Activated T-helper 1 cell treated with anti-CD3 and anti-CD28 coated beads, Interleukin-12 subunit alpha, Interleukin-12 subunit beta, Interleukin-2, Interleukin-4 antibody, amounts not matched to agents 30 ng/mL and 10 ng/mL and 1 ng/mL, durations not matched to agents 14 hours and 24 hours and 36 hours (primary cell): ENCODE measurements at places on chromosomes 13 and 19.

DNA sequence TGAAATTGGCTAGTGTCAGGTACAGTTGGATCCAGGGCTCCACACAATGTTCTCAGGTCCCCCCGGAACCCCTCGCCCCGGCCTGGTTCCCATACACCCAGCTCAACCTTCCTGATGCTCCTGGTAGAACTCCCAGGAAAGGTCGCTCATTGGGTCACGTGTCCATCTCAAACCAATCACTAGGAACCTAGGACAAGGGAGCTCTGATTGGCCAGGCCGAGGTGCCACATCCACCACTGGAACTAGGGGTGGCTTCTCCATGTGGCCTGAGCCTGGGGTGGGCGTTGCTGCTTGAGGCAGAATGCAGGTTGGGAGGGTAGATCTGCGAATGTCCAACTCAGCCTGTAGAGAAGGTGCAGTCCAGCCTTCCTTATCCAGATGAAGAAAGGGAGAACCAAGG is 6.9 kb upstream of the MEF2B start:
- DNase-seq = no peak

DNA sequence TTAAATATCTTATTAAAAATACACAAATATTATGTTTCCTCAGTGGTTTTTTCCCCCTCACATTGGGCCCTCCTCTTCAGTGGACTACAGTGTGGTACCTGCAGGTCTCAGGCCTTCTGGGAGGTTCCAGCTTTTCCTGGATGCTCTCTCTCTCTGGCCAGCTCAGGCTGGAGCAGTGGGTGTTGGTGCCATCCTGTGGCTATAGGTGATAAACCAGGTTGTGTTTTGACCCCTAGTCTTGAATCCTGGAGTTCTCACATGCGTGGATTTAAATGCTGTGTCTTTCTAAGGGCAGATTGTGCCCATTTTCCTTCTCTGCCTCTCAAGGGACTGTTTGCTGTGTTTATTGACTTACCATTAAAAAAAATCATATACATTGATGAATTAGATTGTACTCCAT is 41.2 kb upstream of the ZNF527 start:
- DNase-seq = no peak

DNA sequence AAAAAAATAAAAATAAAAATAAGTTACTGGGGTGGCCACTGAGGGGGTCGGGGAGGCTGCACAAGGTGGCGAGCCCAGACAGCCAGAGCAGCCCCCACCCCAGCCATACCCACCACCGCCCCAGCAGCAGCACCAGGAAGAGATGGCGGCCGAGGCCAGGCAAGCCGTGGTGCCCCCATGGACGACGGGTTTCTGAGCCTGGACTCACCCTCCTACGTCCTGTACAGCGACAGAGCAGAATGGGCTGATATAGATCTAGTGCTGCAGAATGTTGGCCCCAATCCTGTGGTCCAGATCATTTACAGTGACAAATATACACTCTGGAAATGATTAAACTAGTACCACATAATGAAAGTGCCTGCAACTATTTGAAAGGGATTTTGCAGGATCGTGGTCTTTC is 71.6 kb upstream of the ZDHHC20 start:
- no peak for DNase-seq

DNA sequence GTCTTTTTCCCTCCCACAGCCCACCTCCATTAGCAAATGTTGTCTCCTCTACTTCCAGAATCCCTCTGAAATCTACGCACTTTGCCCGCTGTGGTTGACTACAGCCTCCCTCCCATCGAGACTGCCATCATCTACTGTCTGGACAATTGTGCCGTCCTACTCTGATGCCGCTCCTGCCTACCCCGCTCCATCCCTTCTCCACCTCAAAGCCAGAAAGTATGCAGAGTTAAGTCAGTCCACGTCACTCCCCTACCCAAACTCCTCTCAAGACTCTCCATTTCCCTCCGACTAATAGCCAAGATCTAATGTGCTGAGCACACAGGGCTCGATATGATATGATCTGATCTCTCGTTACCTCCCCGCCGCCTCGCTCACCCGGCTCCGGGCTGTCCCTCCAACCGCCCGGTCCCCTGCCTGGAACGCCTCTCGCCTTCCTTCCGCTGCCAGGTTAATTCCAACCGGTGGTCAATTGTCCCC is 556 bp downstream of the CACTIN start:
- no peak for DNase-seq

DNA sequence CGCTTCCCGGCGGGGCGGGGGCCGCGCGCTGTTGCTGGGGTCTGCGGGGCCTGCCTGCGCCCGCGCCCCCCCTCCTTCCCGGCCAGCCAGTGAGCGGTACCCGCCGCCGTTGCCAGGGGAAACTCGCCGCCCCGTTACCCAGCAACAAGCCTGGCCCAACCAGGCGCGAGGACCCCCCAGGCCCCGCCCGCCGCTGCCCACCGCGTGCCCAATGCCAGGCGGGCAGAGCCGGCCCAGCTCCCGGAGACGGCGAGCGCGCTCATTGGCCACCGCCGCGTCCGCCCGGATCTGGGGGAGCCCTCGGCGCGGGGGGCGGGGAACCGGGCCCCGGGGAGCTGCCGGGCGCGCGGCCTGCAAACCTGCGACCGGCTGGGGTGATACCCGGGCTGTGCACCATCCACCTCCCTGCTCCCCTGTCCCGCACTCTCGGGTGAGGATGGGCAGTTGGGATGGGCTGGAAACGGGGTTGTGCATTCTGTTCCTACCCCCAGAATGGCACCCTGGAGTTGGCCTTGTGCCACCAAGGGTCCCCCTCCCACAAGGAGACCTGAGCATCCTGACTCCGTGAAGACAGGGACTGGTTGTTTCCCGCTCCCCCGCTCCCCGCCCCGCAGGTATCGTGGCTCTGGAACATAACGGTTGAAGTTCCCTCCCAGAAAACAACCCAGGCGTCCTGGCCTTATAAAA is 8.8 kb upstream of the BBC3 start:
- peak; percentile 52 for DNase-seq

DNA sequence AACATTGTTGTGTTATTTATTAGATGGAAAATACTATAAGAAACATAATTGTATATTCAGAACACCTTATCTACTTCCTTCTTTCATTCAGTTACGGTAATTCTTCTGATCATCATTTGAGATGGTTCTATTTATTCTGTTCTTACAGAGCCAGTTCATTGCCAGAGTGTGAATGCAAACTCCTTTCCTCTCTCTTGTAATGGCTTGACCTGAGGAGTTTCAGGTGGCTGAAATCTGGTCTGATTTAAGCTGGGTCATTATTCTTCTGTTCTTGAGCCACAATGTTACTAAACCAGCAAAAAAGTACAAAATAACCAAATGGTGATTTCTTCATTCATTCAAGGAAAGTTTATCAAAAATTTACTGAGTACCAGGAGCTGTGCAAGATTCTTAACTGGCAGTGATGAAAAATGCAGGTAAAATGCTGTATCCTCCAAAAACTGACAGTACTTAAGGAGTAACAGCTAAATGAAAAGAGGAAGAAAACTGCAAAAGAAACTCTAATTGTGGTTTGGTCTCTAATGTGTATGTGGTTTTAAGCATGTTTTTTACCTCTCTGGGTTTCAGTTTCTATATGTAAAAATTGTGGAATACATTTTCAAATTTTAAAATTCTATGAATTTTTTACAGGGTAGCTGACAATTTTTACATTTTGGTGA is 182.4 kb upstream of the UFM1 start:
- DNase-seq = no peak

DNA sequence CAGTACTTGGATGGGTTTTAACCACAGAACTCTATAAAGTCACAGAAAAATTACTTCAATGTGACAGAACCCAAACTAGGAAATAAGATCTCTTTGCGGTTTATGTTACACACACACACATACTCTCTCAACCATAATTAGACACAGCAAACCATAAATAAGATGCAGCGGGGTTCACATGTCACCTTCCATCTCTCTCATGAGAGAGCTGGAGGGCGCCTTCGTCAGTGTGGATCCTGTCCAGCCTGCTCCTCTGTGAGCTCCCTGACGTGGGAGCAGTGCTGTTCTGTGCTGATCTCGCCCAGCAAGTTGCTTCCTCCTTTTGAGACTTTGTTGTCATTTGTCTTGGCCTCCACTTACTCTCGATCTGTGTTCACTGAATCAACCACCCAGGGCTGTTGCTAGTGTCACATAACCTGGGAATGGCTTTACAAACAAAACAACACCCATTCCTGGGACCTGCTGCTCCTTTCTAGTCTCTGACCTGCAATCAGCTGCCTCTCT is 204.9 kb upstream of the KL start:
- DNase-seq = no peak

DNA sequence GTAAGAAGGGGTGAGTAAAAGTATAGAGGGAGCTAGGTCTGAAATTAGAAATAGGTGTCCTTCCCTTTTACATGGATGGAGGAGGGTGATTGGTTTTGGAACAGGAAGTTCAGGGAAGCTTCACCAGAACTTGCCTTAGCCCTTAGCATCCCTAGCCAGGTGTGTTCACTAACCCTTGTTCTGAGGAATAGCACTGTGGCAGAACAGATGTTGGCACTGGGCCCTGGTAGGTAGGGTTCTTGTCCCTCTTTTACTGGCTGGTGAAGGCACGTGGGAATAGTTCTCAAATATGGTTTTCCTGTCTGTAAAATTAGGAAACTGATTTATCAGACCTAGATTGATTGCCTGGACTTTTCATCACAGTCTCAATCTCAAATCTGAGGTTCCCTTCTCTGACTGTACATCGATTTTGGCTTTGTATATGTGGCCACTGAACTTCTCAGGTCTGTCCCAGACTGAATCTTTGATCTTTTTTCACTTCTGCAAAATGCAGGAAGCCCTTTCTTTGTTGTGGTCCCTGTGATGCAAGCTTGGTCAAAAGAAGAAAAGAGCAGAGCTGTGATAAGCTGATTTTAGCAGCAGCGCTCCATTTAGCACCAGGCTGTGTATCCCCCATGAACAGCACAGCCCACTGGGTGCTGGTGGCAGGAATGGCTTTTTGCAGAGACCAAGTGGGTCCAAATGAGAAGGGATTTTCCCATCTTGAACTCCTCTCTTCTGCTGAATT is 86.2 kb upstream of the HTR2A start:
- no peak for DNase-seq

GRCh38 chr13:73820688-73821087 is 313.5 kb downstream of the KLF12 start:
- no peak for DNase-seq

DNA sequence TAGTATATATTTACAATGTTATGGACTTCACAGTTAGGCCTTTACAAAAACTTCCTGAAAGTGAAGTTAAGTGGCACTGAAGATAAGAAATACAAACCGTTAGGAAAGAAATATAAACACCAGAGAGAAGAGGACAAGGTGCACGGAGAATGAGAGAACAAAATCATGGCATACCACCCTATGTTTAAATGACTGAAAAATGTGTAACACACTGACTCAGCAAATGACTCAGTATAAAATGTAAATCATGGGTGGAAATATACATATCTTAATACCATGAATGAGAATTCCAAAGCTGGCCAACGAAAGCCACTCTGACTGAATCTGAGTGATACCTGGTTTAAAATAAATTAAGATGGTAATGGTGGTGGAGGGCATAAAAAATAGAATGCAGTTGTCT is 260.8 kb downstream of the DNAJC15 start:
- no peak for DNase-seq

DNA sequence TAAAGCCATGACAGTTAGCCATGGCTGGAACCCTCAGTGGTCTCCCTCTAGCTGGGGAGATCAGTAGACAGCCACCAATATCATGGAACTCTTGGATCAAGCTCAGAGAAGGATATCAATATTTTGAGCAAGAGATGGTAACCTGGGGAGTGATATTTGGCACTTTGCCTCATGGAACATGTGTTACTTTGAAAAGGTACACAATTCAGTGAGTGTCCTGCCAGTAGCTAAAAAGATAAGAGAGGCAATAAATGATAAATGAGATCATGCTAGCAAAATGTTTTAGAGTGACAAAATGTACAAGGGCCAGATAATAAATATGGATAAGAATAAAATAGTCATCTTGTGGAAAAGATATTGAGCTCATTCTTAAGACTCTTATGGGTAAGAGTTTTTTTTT is 1618.7 kb downstream of the OLFM4 start:
- no peak for DNase-seq

- DNase-seq = no peak
These were observed 94.6 kb downstream of the KL start for GRCh38 chr13:33110713-33111413.

DNA sequence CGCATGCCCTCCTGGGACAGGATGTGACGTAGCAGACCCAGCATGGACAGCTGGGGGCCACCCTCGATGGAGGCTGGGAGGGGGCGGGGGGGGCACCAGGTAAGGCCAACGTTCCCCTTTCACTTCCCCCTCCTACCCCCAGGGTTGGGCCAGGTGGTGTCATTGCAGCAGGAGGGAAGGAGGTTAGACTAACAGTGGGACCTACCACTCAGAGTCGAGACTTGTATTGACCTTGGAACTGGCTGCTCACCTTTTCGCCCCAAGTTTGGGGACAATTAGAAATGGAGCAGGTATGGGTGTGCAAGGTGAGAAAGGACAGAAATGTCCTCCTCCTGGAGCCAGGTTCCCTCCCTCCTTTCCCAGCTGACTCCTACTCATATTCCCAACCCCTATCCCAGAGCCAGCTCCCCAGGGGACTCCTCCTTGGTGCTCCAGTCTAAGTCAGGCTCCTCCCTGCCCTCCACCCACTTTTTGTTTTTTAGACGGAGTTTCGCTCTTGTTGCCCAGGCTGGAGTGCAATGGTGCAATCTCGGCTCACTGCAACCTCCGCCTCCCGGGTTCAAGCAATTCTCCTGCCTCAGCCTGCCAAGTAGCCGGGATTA is 8.6 kb upstream of the SLC25A41 start:
- DNase-seq = no peak

GRCh38 chr13:71590654-71591148 is 276.3 kb downstream of the DACH1 start:
- DNase-seq = no peak

- no peak for DNase-seq
These were observed 2.5 kb downstream of the PNKP start for GRCh38 chr19:49864890-49865289.

DNA sequence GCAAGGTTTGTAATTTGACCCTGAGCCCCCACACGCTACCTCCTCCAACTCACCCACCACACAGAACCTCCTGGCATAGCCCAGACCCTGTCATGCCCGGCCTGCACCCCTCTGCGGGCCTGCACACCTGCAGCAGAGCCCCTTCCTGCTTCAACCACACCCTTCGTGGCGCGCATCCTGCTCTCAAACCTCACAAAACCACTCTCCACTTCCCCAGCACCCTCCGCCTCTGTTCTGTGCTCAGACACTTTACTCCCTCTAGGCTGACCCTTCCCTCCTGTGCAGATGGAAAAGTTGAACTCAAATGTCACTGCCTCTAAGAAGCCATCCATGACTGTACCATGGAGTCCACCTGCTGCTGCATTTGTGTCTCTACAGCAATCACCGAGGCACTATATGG is 28.5 kb downstream of the FAAP24 start:
- DNase-seq = peak; percentile 16

- DNase-seq = no peak
These were observed 786.2 kb downstream of the SLITRK6 start for GRCh38 chr13:85013006-85013405.

DNA sequence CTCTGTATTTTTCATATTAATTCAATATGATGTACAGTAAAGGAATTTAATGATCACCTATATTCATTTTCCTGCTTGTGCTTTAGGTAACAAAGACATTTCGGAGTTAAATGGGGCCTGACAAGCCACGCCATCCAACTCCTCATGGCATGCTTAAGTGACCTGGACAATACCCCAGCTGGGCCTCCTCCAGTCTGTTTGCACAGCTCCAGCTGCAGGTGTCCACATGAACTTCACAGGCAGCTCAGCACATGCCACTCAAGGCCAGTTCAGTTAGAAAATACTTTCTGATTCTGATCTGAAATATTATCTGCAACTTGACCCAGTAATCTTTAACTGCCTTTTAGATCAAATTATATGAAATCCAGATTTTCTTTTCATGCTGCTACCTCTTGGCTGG is 89.6 kb upstream of the SLC15A1 start:
- DNase-seq = no peak
